ENCODE measurements at places on chromosomes 1 and 21.

DNA sequence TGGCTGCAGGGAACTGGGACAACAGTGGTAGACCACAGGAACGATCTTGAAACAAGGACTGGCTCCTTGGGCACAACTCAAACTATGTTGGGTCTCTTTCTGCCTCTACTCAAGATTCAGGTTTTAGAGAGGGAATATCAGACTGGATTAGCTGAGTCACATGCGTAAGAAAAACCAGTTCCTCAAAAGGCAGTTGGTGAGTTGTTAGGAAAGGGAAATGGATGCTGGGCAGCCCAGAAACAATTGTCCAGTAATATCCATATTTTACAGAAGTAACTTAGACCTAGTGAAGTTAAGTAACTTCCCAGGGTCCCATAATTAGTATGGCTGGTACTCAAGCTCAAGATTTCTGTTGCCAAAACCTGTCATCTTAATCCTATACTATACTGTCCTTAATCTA is 27.0 kb upstream of the TMEM39B start:
- DNase-seq, result no peak

DNA sequence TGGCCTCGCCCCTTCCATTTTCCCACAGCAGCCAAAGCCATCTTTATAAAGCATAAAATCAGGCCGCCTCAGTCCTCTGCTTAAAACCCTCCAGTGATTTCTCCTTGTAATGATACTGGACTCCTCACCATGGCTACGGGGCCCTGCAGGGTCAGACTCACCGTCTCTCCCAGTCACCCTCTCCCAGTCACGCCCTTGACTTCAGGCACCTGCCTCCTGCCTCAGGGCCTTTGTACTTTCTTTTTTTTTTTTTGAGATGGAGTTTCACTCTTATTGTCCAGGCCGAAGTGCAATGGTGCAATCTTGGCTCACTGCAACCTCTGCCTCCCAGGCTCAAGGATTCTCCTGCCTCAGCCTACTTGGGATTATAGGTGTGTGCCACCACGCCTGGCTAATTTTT is 47.8 kb downstream of the PIK3CD start:
- no peak for DNase-seq

DNA sequence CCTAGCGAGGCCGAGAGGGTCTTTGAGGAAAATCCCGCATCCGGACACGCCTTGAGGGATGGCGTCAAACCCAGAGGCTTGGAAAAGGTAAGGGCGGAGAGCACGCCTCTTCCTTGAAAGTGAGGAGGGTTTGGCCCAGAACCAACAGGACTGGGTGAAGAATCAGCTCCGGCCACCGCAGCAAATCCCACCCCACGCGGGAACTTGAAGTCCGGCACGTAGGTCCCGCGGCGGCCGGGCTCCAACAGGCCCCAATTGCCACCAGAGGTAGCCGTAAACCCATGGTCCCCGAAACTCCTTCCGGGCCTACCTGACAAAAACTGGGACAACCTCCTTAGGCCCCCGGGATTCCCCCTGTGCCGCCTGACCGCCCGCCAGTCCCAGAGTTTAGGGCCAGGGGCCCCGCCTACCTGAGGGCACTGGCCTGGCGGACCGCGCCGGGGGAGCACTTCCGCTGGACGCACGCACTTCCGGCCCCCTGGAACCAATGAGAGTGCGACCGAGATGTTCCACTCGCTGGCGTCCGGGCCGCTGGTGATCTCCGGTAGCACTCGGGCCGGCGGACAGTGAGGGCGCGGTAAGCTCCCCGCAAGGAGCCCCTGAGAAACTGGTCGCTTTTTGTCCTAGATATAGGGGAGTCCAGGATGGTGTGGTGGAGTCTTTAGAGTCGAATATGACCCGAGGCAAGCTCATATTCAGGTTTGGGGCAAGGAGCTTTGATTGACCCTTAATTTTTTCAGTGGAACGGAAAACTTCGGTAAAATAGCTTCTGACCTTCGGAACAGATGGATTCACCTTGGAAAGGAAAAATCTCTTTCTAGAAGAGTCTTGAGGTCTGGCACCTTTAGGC is at the start of the genes LZIC and NMNAT1:
Gene LZIC, minus strand, starts transcription at position 453 of the 850 bp plus-strand sequence. CDS start 6,772 bp downstream, outside the sequence.
Gene NMNAT1, plus strand, starts transcription at position 537 of the 850 bp plus-strand sequence. CDS start 28,599 bp downstream, outside the sequence.
- DNase-seq, result peak; percentile 81

- DNase-seq, result no peak
These were observed 18.1 kb downstream of the MAP3K7CL start for GRCh38 chr21:29148530-29148929.

DNA sequence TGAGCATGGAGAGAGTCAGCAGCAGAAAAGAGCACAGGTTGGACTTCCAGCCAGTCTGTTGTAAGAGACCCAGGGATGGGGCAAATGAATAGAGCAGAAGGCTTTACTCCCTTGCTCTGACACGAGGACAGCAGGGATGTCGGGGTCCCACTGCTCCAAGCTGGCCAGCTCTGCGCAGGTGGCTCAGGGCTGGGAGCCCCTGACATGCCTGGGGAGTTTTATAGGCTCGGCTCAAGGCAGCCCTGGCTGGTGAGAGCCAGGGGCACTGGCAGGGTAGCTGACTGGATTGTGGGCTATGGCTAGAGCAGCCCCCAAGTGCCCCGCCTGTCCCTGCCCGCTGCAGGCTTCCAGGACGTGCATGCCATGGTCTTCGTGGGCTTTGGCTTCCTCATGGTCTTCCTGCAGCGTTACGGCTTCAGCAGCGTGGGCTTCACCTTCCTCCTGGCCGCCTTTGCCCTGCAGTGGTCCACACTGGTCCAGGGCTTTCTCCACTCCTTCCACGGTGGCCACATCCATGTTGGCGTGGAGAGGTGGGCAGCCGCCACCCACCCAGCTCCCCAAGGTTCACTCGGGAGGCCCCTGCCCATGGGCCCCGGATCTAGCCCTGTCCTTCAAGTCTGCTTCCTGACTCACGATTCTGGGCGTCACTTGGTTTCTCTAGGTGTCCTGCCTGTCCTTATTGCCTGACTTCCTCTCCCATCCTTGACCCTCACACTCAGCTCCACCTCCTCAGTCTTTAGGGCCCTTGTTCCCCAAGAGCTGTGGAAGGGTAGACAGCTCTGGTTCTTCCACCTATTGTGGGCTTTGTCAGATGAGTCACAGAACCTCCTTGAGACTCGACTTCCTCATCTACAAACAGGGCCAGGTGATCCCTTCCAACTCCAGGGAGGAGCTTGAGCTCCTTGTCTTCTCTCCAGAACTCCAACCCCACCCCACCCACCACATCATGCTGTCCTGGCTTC is 8.2 kb downstream of the RHBG start:
- DNase-seq, result no peak

DNA sequence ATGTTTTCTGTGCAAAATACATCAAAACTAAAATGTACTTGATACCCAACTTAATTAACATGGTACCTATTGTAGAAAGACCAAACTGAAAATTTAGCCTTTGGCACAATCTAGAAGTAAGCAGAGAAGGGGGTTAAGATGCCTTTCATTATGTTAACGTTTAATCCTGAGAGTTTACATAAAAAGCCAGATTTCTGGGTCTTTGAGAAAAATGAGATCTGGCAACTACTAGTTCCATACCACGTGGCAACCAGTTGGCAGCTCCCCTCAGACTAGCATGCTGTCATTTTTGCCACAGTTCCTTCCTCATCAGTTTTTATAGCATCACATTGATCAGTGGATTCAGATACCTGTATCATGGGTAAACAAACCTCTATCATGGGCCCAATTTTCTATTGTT is 1.5 kb downstream of the RO60 start:
- DNase-seq, result no peak

- no peak for DNase-seq
These were observed 148.0 kb downstream of the GALNT2 start for GRCh38 chr1:230215031-230215430.

DNA sequence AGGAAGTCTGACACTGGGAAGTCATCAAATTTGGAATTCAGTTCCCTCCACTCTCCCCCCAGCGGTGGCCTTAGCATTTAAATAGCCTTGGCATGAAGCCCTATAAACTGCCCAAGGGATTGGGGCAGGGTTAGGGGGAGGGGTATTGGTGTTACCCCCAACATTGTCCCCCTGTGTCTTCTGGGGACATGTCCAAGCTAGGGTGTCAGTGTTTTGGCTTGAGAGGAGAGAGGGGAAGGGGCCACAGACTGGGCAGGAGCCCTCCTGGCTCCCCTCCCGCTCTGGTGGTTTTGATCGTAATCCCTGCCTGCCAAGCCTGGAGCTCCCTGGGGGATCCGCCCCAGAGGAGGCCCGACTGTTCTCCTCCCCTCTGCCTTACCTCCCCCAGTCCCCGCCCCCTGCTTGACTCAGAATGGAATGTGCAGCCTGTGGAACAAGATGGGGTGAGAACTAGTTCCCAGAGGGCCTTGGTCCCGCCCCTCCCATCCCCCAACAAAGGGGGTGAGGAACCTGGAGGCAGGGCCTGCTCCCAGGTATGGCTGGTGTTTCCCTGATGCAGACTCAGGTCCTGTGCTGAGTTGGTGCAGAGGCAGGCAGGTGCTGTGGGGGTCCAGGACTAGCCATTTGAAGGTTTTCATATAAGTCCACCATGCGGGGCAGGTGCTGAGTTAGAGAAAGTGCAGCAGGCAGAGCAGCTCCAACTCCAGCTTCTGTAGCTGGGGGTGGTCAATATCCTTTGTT is 7.4 kb downstream of the SOX13 start:
- DNase-seq, result no peak

- DNase-seq, result no peak
These were observed 33.5 kb downstream of the GPA33 start for GRCh38 chr1:167056529-167057231.

DNA sequence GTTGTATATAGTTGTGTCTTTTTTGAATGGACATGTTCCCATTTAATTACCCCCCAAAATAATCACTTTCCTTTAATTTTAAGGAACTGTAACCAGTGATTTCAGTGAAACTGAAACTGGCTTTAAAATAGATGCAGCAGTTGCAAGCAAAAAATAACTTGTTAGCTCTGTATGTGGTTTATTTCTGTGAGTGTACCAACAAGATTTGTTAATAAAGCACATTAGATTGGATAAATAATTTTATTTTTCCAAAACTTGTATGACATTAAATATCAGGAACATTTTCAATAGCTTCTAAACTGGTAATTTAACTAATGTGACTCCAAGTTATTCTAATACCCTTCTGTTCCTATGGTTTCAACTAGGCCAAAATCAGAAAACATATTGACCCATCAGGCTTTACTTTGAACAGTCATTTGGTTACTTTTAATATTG is 184.3 kb upstream of the CACYBP start:
- no peak for DNase-seq

DNA sequence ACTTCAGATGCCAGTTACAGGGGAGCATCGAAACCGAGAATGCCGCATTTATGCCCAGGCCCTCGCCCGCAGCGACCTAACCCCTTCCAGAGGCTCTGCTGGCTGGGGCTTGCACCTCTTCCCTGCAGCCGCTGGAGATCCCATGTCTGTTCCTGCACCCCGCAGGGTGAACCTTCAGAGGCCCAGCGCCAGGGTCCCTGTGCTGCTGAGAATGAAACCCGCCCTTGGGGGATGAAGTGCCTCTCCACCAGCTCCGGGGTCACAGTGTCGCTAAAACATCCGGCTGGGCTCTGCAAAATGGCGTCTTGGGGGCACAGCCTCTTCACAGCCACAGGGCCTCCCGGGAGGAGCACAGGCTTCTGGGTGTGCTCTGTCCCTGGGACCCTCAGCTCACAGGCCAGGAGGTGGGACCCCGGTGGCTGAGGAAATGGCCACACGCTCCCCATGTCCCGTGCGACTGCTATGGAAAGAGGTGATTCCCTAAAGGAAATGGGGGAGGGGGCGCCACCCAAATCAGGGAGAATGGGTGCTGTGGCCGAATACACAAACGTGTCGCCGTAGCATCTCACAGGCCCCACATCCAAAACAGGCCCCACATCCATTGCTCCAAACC is 39.9 kb upstream of the TSPEAR start:
- no peak for DNase-seq

DNA sequence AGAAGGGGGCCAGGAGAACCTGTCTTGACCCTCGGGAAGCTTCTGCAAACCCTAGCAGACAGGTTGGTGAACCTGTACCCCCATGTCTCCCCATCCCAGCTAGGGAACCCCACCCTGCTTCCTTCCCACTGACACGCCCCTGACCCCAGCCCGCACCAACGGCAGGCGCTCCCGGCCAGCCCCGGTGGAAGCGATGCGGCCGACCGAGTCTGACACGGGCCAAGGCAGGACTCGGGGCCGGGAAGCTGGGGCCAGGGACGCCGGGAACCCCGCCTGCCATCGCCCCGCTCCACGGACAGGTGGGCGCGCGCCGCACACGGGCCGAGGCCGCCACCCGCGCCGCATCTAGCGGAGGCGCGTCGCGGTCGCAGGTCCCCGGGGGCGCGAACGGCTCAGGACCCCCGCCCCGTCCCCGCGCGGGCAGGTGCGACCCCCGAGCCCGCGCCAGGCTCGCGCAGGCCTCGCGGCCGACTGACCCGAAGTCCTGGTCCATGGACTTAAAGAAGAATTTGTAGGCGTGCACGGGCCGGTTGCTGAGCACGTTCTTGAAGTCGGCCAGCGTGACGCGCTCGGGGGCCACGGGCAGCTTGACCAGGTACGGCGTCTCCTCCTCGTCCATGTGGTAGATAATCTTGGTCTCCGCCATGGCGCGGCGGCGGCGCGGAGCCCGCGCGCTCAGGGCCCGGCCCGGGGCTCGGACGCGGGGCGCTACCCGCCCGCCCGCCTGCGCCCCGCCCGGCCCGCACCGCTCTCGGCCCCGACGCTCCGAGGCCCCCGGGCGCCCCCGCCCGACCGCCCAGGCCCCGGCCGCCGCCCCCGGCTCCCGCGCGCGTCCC is 580 bp downstream of the DVL1 start:
- no peak for DNase-seq

GRCh38 chr1:47559944-47560695 is 122.3 kb downstream of the FOXD2 start:
- no peak for DNase-seq

GRCh38 chr1:161506336-161507223 is 1.3 kb downstream of the FCGR2A start:
- no peak for DNase-seq

DNA sequence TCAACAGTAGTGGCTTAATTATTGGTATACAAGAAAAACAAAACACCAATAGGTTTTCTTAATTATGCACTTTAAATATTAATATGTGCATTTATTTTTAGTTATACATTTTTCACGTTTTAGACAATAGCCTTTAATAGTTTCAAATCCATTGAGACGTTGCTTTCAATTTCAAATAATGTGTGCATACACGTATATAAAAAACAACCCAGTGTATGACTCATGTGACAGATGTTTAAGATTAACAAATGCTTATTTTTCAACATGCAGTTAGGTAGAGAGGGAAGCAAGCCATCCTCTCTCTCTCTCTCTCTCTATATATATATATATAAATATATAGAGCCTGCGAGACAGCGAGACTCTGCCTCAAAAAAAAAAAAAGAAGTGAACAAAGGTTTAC is 24.3 kb downstream of the EYA3 start:
- no peak for DNase-seq

GRCh38 chr1:18197299-18197698 is 89.7 kb downstream of the IGSF21 start:
- no peak for DNase-seq

DNA sequence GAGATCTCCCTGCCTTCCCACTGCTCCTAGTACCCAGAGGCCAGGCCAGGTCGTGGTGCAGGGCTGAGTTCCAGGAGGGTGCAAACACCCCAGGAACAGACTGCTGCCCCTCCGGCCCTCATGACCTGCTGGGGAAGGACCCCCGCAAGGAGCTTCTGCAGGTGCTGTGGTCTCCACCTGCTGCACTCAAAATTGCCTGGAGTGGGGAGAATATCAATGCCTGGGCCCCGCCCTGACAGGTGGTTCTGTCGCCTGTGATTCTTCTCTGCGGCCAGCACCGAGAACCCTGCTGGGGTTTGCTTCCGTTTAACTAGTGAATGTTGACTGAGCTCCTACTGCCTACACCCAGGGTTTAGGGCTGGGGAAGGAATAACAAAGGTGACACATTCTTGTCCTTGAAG is 2.1 kb upstream of the TFF3 start:
- no peak for DNase-seq

Measured in activated CD4-positive, alpha-beta T cell treated with anti-CD3 and anti-CD28 coated beads, Interleukin-2, amount 50 U/mL, for 4 hours (primary cell).